ENCODE measurements at places on chromosomes 5 and 9.
A peak's percentile ranks its signal among the peaks of the same experiment; 100 is the strongest.

- no peak for DNase-seq
These were observed 80.9 kb upstream of the COL5A1 start for GRCh38 chr9:134560654-134561053.

DNA sequence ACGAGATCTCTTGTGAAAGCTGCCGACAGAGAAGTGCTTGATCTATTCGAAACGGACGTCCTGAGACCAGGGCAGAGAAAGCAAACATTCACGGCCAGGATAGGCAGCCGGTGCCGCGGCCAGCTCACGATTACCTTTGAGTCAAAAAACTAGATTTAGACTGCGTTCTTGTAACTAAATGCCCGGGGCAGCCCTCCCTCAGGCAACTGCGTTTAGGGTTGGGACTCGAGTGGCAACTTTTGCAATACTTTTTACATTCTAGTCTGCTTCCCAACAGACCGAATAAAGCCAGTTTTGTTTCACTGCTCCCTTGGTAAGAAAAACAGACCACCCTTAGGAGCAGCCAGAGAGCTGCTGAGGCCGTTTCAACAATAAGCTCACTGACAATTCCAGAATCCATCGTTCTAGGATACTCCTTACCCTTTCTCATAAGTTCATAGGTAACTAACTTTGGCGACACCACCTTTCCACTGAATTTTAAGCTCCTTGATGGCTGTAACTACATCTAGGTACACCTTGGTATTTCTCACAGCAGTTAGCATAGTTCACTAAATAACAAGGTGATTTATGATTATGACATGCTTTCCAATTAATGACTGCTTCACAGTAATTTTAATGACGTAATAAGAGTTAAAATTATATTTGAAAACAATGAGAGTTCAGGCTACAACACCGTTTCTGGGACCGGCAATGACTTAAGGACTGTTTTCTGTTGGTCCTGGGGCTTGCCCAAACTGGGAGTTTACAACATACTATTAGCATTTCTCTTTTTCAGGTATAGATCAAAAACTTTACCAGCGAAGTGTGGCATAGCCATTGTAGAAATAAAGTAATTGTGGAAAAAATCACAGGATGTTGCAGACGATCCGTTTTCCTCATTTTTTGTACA lies 899 bp upstream of the RAPGEF6 start:
- DNase-seq = no peak

DNA sequence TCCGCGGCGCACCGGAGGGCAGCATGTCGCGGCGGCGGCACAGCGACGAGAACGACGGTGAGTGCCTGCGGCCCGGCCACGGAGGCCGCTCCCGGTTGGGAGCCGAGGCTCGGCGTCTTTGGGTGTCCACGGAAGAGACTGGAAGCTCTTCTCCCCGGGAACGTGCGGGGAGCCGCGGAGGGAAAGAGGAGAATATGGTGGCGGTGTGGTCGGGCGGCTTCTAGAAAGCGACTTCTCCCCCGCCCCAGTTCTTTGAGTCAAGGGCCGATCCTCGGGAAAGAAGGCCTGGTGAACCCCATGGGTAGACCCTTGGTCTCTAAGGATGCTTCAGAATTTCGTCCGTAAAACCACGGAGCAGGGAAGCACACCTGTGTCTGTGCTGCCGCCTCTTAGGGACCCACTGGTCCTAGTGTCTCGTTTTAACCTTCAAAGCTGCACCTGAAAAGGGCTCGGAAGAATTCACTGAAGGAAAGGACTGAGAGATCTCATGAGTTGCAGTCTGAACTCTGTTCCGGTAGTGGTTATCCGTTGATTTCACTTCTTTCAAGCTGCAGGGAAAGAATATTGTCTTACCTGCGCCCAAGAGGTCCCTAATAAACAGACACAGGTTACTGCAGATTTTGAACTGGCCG lies 354 bp downstream of the NCBP1 start:
- no peak for DNase-seq

- DNase-seq = no peak
These were observed 22.8 kb upstream of the ERBIN start for GRCh38 chr5:65903581-65903980.

- no peak for DNase-seq
These were observed 141.7 kb downstream of the NTRK2 start for GRCh38 chr9:84811072-84811750.

GRCh38 chr9:32251539-32251938 lies 132.9 kb upstream of the ACO1 start:
- DNase-seq = no peak

DNA sequence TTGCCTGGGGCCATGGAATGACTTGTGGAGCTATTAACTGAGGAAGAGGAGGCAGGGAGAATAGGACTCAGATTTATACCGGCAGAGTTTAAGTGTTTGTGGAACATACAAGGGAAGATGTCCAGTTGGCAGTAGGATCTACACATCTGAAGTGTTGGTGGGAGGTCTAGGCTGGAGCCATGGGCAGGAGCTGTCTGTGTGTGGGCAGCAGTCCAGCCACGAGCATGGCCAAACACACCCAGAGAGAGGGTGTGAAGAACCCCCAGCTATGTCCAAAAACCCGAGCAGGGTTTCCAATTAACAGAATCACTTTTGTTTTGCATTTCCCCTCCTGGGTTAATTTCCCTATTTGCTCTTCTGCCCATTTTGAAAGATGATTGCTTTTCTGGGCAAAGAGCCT lies 393.7 kb downstream of the CDK5RAP2 start:
- DNase-seq = no peak

DNA sequence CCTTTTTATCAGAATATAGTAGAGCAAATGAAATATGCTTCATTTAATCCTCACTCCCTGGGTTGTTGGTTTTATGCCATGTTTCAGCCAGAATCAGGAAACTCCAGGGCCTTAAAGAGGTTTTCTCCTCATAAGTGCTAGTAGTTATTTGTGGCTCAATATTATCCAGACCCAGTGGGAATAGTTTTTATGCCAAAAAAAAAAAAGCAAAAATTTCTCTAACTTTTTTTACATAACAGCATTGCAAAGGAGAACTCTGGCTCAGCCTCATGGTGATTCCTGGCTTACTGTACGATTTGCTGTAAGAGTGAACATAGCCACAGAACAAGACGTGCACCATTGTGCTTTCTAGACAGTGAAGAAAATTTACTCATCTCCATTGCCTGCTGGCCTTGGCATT lies 232.5 kb downstream of the PJA2 start:
- no peak for DNase-seq

DNA sequence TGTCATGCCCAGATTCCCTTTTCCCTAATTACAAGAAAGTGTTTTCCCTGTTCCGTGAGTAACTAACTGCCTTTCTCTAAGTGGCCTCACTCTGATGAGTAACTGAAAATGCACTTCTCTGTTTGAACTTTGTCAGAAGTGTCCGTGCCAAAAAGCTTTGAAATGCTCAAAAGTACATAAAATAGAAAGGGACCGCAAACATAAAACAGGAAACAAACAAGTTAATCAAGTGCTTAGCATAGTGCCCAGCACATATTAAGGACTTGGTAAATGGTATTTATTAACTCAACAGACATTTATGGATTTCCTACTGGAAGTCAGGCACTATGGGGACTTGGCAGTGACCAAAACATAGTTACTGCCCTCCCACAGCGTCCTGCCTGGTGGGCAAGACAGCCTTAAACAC lies 22.3 kb downstream of the AQP3 start:
- DNase-seq = no peak

DNA sequence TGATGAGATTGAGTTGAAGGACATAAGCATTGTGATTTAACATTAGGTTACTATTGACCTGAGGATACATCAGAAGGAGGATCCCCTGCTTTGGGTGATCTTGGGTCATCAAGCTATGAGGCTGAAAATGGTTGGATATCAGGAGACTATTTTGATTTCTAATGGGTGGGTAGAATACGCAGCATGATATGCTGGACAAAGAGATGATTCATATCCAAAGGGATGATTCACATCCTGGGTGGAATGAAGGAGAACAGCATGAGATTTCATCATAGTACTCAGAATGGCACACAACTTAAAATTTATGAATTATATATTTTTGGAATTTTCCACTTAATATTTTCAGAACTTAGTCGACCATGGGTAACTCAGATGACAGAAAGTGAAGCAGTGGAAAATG lies 1759.5 kb upstream of the C9orf72 start:
- no peak for DNase-seq

DNA sequence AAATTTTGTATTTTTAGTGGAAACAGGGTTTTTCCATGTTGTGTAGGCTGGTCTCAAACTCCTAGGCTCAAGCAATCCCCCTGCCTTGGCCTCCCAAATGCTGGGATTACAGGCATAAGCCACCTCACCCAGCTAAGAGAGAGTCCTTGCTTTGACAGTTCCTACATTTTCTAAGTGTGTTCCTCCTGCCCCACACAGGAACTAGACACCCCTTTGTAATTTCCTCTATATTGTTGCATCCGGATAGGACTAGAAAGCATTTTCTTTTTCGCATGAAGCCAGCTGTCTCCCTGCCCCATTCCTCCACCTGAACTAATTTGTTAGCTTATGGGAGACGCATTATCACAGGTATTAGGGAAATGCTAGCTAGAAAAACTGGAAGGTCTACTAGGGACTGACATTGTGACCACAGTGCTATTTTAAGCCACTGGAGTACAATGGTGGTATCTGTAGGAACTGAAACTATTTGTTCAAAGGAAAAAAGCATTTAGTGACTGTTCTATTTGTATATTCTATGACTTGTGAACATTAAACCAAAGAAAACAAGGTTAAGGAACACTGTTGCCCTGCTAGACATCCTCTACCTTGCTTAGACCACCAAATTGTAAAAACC lies 214.1 kb downstream of the SMARCA2 start:
- DNase-seq = no peak

GRCh38 chr9:77271023-77271690 lies 93.8 kb downstream of the VPS13A start:
- no peak for DNase-seq

GRCh38 chr5:180598316-180598701 lies 7.0 kb upstream of the SCGB3A1 start:
- no peak for DNase-seq

GRCh38 chr5:73095564-73096238 lies 24.7 kb upstream of the TMEM171 start:
- no peak for DNase-seq

GRCh38 chr5:443239-444151 lies 519 bp downstream of the EXOC3 start:
- DNase-seq = peak; percentile 19

- no peak for DNase-seq
These were observed 54.8 kb downstream of the UBAP1 start for GRCh38 chr9:34233672-34234071.

GRCh38 chr5:43485406-43485805 lies 1.7 kb upstream of the TMEM267 start:
- no peak for DNase-seq

DNA sequence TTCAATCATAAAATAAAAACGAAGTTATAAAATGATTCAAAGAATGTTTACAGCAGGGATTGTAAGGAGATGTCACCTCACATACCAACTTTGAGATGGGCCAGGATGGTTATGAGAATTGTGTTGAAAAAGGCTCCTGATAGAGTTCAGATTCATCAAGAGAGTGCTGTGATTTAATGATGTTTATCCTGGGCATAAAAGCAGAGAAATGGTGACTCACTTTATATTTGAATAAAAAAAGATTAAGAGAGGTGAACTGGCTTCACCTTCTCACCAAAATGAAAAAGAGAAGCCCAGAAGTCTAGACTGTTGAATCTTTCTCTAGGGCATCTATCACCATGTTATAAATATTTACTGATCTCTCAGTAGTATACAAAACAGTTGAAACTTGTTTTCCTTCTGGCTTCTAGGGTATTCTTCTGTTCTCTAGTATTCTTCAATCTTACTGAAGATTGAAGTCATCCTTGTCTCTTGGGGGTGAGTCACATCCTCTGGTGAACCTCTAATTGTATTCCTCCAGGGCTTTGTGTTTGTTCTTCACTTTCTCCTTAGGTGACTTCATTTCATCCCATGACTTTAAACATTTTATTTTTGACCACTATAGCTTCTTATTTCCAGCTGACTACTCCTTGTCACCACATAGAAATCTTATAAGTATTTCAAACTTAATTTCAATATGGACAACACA lies 1237.3 kb upstream of the C9orf72 start:
- DNase-seq = no peak

DNA sequence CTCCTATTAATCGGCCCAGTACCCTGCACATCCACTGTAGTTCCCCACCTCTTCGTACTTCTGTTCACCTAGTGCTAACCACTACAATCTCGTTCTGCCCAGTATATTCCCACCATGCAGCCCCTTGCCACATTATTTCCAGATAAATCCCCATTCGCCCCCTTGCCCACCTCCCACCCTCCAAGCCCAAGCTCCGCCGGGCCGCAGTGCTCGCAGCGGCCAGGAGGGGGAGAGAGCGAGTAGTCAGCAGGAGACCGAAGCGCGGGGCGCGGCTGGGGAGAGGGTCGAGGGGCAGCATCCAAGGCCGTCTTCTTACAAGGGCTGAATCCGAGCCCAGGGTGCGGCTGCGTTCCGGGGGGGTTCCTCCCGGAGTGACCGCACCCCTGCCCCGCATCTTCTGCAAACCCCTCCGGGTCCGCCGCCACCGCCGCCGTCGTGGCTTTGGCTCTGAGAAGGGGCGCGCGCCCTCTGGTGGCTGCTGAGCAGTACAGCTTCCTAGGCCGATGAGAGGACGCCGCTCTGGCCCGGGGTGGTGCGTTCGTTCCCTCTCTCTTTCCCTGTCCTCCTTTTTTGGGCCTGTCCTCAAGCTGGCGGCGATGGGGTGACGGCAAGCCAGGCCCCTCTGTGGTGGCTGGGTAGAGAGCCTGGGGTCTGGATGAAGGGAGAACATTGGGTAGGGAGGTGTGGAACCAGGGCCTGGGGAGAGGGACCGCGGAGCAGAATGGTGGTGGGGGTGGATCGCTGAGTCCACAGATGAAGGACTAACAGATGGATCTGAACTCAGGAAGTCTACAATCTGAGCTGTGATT lies 30.0 kb upstream of the PSD2 start:
- peak; percentile 75 for DNase-seq

GRCh38 chr9:116703634-116704033 lies 16.5 kb downstream of the TRIM32 start:
- DNase-seq = no peak

- DNase-seq = no peak
These were observed 61.5 kb downstream of the DCP2 start for GRCh38 chr5:113038136-113038535.

DNA sequence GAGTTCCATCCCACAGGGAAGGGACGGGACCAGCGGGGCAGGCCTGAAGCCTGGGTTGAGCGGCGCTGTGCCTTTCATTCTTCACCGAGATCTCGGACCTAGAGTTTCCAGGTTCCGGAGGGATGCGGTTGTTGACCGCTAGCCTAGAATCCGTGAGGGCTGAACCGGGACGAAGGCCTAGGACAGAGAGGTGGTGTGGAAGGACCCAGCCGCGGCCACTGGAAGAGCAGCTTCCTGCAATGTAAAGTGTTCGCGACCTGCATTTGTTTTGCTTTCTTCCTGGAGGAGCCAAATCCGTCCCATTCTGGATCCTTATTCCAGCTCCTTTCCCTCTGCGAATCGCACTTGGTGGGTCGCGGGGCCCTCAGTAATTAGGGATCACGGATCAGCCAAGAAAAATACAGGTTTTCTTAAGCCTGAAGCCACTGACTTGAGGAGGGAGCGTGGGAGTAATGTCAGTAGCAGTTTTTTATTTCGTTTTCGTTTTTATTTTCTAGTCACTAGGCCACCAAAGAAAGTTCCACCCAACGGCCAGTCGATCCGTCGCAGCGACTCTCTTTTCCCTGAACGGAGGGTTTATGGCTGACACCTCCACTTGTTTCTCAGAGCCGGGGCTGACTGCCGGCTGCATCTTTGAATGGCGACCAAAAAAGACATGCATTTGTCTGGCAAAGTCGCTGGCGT lies 48.6 kb downstream of the ANXA2R start:
- no peak for DNase-seq

- no peak for DNase-seq
These were observed 56.9 kb upstream of the TBC1D2 start for GRCh38 chr9:98312365-98312764.
